Activated T-helper 1 cell treated with anti-CD3 and anti-CD28 coated beads, Interleukin-12 subunit alpha, Interleukin-12 subunit beta, Interleukin-2, Interleukin-4 antibody, amounts not matched to agents 30 ng/mL and 10 ng/mL and 1 ng/mL, durations not matched to agents 14 hours and 24 hours and 36 hours (primary cell): ENCODE measurements at places on chromosomes 3 and 15. TPM values are rescaled to one million over a fixed set of nuclear protein-coding genes. Genes with fewer than 3 reads are reported as not detected.

The SEMA3B gene
- 0.49 and 1.0 TPM in 2 replicates for total RNA-seq

The MCF2L2 gene
- 4.1 and 6.1 TPM in 2 replicates for total RNA-seq

The CLDN16 gene
- total RNA-seq = not detected in 2 replicates

The RFX7 gene
- 40.7 and 41.7 TPM in 2 replicates for total RNA-seq

The WDR93 gene
- not detected in 2 replicates for total RNA-seq

The SLC9C1 gene
- total RNA-seq = not detected in 2 replicates

The DUOX1 gene
- total RNA-seq = 0.10 and 0.13 TPM in 2 replicates

The IGDCC3 gene
- total RNA-seq = not detected in 2 replicates

The BCL2A1 gene
- total RNA-seq = 91.8 and 95.0 TPM in 2 replicates

The FBXL2 gene
- not detected in 2 replicates for total RNA-seq

The HCN4 gene
- not detected in 2 replicates for total RNA-seq

The PPP1R14D gene
- total RNA-seq = not detected in 2 replicates

The EBLN2 gene
- total RNA-seq = 8.4 and 9.6 TPM in 2 replicates

The RLBP1 gene
- not detected in 2 replicates for total RNA-seq

The SNX22 gene
- total RNA-seq = 0.99 and 1.1 TPM in 2 replicates

The MUC20 gene
- total RNA-seq = 5.0 and 6.6 TPM in 2 replicates
